AG20443 (cell line): ENCODE measurements at places on chromosomes 6 and 20.

DNA sequence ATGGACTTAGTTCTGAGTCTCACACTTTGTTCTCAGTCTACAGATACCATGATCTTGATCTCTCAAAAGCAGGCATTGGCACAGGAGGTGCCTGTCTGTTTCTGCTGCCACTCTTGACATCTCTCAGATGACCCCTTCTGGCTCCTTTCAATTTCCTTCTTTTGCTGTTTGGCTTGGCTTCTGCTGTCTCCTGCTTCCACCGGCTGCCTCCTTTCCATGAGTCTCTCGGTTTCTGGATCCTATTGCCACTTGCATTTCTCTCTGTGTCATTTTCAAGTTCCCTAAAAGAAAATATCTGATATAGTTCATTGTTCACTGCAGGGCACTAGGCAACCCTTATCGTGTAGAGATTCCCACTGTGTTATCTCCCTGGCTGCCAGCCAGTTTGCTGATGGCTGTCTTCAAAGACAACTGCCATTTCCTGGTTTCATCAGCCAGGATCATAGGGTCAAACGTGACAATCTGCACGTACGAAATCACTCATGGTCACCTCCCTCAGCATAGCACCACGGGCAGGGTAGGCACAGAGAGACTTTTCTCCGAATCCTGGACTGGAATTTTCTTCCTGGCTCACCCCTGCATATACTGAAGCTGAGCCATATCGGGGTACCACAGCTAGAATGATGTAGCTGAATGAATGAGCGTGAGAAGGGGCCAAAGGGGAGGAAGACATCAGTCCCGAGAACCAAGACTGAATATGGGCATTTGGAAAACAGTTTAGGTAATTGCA, 144.6 kb upstream of the TMEM170B start:
- DNase-seq, result no peak

- no peak for DNase-seq
These were observed 12.8 kb downstream of the TREM1 start for GRCh38 chr6:41273714-41274113.

DNA sequence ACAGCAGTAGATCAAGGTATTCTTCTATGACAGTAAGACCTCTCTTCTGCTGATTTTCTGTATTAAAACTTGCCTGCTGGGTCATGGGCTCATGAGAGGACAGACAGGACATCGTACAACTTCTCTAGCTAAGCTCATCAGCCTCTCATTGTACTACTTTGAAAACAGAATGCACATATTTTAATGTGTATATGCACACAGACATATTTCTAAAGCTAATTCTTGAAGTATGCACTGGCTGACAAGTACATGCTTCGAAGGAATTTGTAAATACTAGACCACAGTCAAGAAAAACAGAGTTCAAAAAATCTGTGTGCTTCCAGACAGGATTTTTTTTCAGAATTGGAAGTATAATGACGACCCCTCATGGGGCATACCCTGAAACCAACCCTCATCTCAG, 81.7 kb upstream of the CD83 start:
- no peak for DNase-seq

- DNase-seq, result no peak
These were observed 135.1 kb downstream of the QRSL1 start for GRCh38 chr6:106764353-106764980.

DNA sequence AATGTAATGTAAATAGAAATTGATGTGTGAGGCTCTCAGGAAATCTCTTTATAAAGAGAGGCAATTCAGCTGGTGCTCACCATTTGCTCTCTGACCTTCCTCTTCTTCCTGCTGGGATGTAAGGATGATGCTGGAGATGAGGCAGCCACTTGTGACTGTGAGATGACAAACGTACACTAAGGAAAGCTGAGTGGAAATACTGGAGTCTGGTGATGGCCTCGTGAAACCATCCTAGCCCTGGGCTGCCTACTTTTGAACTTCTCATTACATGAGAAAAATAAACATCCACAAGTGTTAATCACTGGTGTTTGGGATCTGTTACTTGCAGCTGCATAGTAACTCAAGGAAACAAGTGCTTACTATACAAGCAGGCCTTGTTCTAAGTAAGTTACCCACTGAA, 114.9 kb upstream of the NHSL1 start:
- DNase-seq, result no peak
